ENCODE measurements at places on chromosomes 11 and 22.

- no peak for DNase-seq
These were observed 15.9 kb downstream of the CCDC82 start for GRCh38 chr11:96373826-96374225.

GRCh38 chr11:74367881-74368280 is 30.4 kb downstream of the PGM2L1 start:
- no peak for DNase-seq

DNA sequence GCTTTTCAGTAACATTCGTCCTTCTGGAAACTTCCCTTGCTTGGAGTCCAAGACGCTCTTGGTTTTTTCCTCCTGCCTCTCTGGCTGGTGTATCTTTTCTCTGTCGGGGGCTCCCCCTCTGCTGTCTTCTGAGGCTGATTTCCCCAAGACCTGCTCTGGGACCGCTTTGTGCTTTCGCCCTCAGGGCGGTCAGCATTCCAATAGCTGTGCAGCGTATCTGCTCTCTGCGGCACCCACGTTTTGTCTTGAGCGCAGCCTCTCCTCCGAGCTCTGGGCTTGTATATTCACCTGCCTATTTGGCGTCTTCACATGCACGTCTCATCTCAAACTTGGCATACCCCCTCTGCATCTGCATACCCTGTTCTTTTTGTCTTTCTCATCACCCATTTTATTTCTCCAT is 2.4 kb downstream of the GTSE1 start:
- no peak for DNase-seq

GRCh38 chr22:30425327-30425615 is 297 bp upstream of the MTFP1 start:
- DNase-seq, result no peak

GRCh38 chr22:42743501-42743991 is 22.9 kb upstream of the A4GALT start:
- DNase-seq, result peak; percentile 20

DNA sequence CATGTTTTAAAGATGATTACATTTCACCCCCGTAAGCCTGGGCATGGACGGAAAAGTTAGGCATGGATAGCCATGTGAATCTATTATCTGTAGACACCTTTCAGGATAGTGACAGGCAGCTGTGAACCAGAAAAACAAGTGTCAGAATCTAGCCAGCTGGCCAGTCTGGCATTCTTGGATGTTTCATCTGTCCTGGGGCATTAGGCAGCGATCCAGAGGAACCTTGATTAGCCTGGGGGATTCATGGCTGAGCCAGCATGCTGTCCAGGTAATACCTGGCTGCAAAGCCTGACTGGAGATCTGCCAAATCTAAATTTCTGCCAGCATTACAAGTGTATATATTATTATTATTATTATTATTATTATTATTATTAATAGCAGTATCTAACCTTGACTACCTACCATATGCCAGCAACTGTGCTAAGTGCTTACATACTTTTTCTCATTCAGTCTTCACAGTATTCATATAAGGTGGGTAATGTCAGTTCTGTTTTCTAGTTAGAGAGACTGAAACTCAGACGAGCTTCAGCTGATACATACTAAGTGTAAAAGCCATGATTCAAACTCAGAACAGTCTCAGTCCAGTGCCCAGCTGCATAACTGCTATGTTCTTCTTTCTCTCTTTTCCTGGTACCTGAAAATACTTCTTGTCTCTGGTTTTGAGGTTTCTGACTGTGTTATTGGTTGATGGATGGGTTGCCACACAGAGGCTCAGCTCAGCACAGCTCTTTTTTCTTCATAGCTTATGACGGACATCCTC is 12.8 kb downstream of the BMAL1 start:
- no peak for DNase-seq

GRCh38 chr11:20068691-20069090 is 91.6 kb downstream of the DBX1 start:
- DNase-seq, result no peak

- DNase-seq, result no peak
These were observed 59.1 kb upstream of the FGF3 start for GRCh38 chr11:69878144-69878883.

- no peak for DNase-seq
These were observed 32.8 kb downstream of the KCNE3 start for GRCh38 chr11:74434528-74434927.

DNA sequence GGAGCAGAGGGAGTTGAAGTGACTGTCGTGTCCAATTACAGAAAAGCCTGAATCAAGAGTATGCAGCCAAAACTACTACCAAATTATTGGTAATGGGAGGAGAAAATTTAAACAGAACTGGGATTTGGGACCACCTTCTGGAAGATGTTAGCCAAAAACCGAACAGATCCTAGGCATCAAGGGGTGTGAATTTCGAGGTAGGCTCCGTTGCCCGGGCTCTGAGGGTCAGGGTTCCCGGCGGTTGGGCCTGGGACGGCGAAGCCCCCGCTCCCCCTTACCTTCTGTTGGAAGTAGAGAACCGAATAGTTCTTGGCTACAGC is 313 bp downstream of the PRCP start:
- DNase-seq, result no peak

DNA sequence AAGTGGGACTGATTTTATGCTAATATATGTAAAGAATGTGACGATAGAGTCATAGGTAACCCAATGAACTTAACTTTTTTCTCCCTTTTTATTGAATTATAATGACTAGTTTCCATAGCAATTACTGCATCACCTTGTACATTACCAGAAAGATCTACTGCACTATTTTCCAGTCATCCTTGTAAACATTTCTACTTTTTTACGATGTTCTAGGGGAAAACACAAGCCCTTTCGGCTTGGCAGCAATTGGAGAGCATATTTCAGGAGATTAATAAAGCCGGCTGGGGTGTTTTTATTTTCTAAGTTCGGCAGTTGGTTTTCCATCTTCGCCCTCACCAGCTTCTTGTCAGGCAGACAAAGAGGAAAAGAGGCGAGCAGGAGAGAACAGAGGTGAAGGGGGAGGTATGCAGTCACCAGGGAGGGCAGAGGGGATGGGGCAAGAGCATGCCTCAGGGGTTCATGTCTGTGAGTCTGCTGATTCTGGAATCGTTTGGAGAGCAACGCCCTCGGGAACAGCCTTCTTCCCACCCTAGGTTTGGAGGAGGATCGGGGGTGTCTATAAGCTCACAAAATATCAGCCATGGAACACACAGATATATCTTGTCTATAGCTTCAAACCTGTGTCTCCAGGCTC is 476.4 kb downstream of the MIAT start:
- no peak for DNase-seq

DNA sequence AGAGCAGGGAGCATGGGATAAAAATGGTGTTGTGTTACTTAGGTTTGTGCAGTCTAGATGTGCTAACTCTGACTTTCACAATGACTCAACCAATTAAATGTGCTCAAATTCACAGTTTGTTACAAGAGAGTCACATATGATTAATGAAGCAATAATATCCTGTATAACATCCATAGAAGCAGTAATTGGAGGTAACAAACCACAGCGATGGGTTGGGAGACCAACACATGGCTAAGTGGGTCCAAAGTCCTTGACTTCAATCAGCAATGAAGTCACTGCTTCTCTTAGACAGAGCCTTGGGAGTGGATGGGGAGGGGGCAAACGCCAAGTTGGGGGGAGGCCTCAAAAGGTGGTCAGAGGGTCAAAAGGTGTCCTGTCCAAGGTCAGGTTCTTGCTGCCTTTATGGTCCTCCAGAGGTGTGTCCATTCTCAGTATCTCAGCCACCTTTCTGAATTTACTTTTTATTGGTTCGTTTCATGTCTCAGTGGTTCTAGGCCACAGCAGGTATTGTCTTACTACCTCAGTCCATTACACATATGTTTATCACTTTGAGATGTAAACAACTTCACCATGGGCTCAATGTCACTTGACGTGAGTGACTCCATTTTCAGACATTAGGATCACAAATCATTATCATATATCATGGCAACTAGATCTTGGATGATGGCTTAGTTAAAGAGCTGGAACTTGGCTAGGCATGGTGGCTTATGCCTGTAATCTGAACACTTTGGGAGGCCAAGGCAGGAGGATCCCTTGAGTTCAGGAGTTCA is 32.4 kb downstream of the SLN start:
- no peak for DNase-seq

- DNase-seq, result no peak
These were observed 85.9 kb upstream of the SLC25A18 start for GRCh38 chr22:17477391-17477833.

GRCh38 chr11:531919-532526 is 3.4 kb downstream of the HRAS start:
- DNase-seq, result no peak

DNA sequence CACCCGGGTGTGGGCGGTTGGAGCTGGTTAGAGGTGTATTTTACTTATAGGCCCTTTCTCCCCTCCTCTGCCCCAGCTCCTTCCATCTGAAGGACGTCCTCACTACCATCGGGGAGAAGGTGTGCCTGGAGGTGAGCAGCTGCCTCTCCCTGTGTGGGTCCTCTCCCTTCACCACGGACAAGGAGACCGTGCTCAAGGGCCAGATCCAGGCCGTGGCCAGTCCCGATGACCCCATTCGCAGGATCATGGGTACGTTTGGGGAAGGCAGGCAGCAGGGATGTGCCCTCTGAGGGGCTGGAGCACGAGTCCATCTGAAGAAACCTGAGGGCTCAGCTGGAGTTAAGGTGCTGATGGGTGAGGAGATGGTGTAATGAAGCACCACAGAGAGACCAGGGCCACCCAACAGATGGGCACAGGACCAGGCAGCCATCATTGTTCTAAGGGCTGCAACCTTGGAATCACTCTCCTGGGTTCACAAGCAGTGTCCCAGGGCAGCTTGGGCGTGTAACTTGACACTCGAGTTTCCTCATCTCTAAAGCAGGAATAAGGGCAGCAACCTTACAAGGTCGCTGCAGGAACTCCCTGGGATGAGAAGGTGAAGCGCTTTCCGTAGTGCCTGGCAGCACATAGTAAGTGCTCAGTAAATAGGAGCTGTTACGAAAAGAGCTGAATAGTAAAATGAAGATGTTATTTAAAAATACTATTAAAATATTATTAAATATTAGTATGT is 29.4 kb downstream of the TCP11L1 start:
- no peak for DNase-seq

- DNase-seq, result no peak
These were observed 21.5 kb upstream of the TXNRD2 start for GRCh38 chr22:19962909-19963806.

DNA sequence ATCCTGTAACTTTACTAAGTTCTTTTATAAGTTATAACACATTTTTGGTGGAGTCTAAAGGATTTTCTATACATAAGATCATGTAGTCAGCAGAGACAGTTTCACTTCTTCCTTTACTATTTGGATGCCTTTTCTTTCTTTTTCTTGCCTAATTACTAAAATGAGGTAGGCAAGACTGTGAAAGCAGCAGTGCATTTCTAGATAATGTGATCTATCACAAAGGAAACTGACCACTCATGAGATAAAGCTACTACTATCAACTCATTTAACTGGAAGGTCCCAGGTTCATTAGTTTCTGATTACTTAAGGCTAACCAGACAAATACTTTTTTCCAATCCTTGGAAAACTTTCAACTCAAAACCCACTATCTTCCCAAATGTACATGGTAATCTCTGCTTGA is 196.2 kb upstream of the E2F8 start:
- no peak for DNase-seq

- DNase-seq, result peak; percentile 27
These were observed 12.6 kb downstream of the TCIRG1 start for GRCh38 chr11:68051191-68052136.

- DNase-seq, result no peak
These were observed 26.0 kb downstream of the SERPINH1 start for GRCh38 chr11:75588051-75588481.

DNA sequence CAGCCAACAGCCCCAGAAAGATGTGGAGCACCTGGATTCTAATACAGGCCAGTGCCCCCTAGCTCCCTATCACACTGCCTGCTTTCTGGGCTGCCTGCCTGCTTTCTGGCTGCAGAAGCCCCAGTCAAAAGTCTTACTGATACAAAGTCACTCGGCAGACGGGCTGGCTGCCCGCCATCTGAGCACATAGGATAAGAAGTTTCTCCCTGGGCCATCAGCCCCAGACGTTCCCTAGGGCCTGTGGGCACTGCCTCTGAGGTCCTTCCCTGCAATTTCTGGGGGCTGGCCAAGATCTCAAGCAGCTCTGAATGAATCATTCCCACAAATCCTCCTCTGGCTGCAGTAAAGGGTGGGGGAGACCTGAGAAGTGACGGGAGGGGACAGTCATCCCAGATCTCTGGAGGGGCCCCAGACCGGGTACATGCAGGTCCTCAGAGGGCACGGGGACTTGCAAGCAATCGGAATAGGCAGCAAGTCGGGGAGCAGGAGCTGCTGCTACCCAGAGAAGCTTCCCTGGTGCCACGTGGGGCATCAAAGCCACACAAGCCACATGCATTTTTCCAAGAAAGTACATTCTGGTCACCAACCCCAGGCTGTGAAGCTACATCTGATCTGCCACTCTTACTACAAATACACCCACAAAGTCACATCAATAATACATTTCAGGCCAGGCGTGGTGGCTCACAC is 4.7 kb downstream of the TPST2 start:
- DNase-seq, result no peak

- DNase-seq, result no peak
These were observed 92.9 kb upstream of the SLC22A12 start for GRCh38 chr11:64498136-64498535.

DNA sequence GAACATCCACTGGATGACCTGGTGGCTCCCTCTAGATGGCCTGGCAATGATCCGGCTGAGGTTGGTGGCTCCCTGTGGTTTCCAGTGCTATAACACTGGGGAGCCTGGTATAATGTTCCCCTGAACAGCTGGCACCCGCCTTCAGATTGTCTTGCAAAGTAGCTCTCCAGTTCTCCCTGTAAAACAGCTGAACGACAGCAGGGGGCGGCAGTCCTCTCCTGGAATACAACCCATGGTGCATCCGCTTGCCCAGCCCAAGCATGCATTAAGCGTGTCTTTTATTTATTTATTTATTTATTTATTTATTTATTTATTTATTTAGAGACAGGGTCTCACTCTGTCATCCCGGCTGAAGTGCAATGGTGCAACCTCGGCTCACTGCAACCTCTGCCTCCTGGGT is 258.9 kb downstream of the BUD13 start:
- DNase-seq, result peak; percentile 61

- DNase-seq, result no peak
These were observed 2.5 kb downstream of the OVCH2 start for GRCh38 chr11:7703740-7704139.

Measured in GM13976 (cell line).